ENCODE measurements at places on chromosomes 4 and X. TPM values are rescaled to one million over a fixed set of nuclear protein-coding genes. Genes with fewer than 3 reads are reported as not detected.

GRCh38 chrX:153801669-153802068 is 7.2 kb downstream of the SSR4 start:
- no peak for DNase-seq
- no peak overlapping the region for H3K27ac ChIP-seq
- H3K4me1 ChIP-seq, result no peaks in the 10 kb centered on the region
- H3K4me3 ChIP-seq, result no peak overlapping the region

Gene HGFAC
- not detected for polyA plus RNA-seq

- H3K36me3 ChIP-seq, result no peaks in the 10 kb centered on the region
- H3K27me3 ChIP-seq, result no peaks in the 10 kb centered on the region
- DNase-seq, result no peak
- no peak overlapping the region for H3K27ac ChIP-seq
- no peak overlapping the region for H3K4me3 ChIP-seq
Measured at GRCh38 chr4:13963601-13964000, 336.1 kb upstream of the BOD1L1 start.

DNA sequence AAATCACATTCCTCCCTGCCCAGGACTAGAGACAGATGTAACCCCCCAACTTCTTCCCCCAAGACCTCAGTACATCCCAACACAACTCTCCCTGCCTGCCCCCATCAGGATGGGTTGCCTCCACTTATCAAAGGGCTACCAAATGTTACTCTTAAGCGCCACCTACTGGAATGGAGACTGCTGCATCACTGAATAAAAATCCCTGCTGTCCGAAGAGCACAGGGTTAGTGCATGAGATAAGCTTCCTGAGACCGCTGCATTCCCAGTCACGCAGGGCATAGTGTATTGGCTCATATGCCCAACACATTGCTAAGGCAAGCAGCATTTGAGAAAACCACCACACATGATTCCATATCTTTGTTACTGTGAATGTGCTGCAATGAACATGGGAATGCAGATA is 544.5 kb downstream of the PPP4R3C start:
- no peak overlapping the region for H3K4me3 ChIP-seq
- no peaks in the 10 kb centered on the region for H3K27me3 ChIP-seq
- no peaks in the 10 kb centered on the region for H3K36me3 ChIP-seq
- H3K27ac ChIP-seq, result no peak overlapping the region
- DNase-seq, result no peak

- no peak overlapping the region for H3K4me3 ChIP-seq
- peaks cover 27% of the 10 kb centered on the region for H3K4me1 ChIP-seq
- no peaks in the 10 kb centered on the region for H3K36me3 ChIP-seq
- peak overlapping the region; percentile 73 for H3K27ac ChIP-seq
- H3K27me3 ChIP-seq, result no peaks in the 10 kb centered on the region
Measured at GRCh38 chr4:47465004-47465403, 1.5 kb upstream of the COMMD8 start.

DNA sequence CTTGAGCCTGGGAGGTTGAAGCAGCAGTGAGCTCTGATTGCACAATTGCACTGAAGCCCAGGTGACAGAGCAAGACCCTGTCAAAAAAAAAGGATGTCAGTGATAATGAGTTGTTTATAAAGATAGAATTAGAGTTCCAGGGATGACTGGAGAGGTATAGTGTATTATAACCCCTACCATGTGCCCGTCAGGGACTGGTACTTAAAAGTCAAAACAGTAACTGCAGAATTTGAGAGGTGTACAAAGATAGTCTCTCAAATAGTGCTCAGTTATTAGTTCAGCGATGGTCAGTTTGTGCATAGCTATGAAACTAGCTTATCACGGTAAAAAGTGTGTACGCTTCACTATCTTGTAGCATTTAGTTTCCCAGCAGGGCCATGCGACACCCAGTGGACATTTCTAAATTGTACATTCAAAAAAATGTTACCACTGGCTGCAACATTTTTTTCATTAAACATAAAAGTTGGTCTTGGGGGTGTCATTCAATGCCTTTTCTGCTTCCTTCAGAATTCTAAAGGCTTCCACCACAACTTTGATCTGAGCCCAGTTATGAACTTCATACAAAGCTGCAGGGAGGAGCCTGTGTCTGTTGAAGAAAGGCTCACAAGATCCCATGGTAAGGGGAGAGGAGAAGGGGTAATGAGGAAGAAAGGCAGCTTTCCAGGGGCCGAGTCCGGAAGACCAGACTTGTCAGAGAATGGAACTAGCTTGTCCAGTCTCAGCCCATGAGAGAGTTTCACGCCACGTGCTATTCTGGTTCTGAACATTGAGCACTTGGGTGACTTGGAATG is 9.2 kb upstream of the GYG2 start:
- H3K36me3 ChIP-seq, result no peaks in the 10 kb centered on the region
- H3K4me1 ChIP-seq, result no peaks in the 10 kb centered on the region
- H3K27me3 ChIP-seq, result no peaks in the 10 kb centered on the region

DNA sequence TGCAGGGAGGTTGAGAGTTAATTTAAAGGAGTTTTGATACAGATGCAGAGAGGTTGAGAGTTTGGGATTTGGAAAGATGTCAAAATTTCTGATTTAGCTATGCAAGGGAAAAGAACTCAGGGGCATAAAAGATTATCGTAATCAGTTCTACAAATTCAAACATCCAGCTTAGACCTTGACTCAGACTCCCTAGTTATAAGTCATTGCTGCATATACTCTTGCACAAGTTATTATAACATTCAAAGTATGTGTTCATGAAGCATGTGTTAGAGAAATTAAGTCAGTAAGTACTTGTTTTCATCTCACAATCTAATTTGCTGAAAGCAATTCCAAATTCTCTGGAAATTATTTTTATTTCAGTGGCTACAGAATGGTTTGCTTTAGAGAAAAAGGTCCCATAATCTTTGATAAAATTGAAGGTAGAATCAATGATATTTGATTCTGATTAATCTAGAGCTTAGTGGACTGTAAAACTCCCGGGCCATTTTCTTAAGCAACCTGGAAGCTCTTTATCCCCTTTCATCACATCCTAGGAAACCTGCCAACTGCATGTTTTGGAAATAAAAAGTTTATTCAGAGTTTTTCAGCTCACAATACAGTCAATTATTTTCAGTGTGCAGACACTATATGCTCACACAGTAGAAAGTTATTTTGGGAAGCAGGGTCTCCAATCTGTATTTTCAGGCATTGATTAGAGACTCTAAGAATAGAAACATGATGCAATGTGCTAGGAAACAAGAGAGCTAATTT is 132.9 kb upstream of the SPANXC start:
- no peaks in the 10 kb centered on the region for H3K36me3 ChIP-seq
- no peak for DNase-seq
- H3K27ac ChIP-seq, result no peak overlapping the region

Gene SERPINA7
- not detected for polyA plus RNA-seq

DNA sequence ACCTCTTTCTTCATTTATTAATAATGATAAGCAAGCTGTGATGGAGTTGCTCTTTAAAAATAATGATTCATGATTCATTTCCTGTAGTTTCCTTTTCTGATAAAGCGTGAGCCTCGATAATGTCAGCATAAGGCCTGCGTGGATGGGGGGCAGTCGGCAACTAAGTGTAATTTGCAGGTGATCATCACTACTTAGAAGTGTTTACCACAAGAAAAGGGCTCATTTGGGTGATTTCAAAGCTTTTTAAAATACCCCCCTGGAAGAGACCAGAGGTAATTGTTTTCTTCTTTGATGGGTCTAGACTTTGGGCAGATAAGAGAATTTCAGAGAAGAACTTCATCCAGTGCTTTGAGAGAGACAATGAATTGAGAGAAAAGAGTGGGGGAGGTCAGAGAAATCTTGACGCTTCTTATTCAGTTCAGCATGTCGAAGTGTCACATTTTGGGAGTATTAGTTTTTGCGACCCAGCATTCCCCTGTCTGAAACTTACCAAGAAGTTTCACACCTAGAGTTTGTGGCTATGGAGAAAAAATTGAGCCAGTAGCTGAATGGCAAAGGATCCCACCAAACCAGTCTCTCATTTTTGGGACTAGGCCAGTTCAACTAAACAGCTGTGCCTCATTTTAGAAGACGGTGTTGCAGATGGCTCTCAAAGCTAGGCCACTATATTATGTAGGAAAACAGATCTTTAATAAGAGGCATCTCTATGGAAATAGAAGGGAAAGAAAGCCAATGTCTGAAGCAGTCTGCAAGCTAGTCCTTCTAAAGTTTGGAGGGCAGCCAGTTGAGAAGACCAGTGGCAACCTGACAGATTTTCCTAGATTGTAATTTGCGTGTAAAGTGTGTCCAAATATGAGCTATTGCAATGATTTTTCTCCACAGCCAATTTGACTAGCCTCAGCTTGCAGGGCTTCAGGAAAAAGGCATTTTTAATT is 171.0 kb upstream of the PPP1R2C start:
- no peaks in the 10 kb centered on the region for H3K36me3 ChIP-seq
- no peaks in the 10 kb centered on the region for H3K27me3 ChIP-seq
- H3K4me3 ChIP-seq, result no peak overlapping the region
- DNase-seq, result no peak

GRCh38 chrX:131571348-131571747 is 27.5 kb downstream of the OR13H1 start:
- no peaks in the 10 kb centered on the region for H3K4me1 ChIP-seq
- no peak overlapping the region for H3K27ac ChIP-seq
- no peak for DNase-seq
- H3K27me3 ChIP-seq, result no peaks in the 10 kb centered on the region
- no peaks in the 10 kb centered on the region for H3K36me3 ChIP-seq
- no peak overlapping the region for H3K4me3 ChIP-seq

Gene DCAF8L2
- polyA plus RNA-seq, result not detected

DNA sequence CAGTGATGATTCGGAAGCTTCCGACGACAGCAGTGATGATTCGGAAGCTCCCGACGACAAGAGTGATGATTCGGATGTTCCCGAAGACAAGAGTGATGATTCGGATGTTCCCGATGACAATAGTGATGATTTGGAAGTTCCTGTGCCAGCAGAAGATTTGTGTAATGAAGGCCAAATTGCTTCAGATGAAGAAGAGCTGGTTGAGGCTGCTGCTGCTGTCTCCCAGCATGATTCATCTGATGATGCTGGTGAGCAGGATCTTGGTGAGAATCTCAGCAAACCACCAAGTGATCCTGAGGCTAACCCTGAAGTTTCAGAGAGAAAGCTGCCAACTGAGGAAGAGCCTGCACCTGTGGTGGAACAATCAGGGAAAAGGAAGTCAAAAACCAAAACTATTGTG is 14.2 kb downstream of the CXCR3 start:
- no peaks in the 10 kb centered on the region for H3K36me3 ChIP-seq
- no peak overlapping the region for H3K4me3 ChIP-seq
- H3K27me3 ChIP-seq, result no peaks in the 10 kb centered on the region
- DNase-seq, result no peak
- H3K27ac ChIP-seq, result no peak overlapping the region
- H3K4me1 ChIP-seq, result peaks cover 17% of the 10 kb centered on the region

DNA sequence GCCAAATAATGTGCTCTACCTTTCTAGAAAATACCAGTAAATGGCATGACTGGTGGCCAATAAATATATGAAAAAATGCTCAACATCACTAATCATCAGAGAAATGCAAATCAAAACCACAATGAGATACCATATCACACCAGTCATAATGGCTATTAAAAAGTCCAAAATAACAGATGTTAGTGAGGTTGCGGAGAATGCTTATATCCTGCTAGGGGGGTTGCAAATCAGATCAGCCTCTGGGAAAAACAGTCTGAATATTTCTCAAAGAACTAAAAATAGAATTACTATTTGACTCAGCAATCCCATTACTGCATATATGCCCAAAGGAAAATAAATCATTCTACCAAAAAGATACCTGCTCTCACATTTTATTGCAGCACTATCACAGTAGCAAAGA is 115.1 kb downstream of the RASGEF1B start:
- H3K36me3 ChIP-seq, result no peaks in the 10 kb centered on the region
- H3K4me1 ChIP-seq, result no peaks in the 10 kb centered on the region
- H3K4me3 ChIP-seq, result no peak overlapping the region
- no peak overlapping the region for H3K27ac ChIP-seq
- no peaks in the 10 kb centered on the region for H3K27me3 ChIP-seq

GRCh38 chr4:171025343-171025742 is 787.9 kb upstream of the GALNTL6 start:
- H3K27ac ChIP-seq, result no peak overlapping the region
- H3K27me3 ChIP-seq, result no peaks in the 10 kb centered on the region
- H3K4me3 ChIP-seq, result no peak overlapping the region
- no peaks in the 10 kb centered on the region for H3K36me3 ChIP-seq
- no peaks in the 10 kb centered on the region for H3K4me1 ChIP-seq

Gene LIN54
- polyA plus RNA-seq, result 3.5 TPM

Measured in B cell (primary cell).